Right renal pelvis (tissue), 4 donors: ENCODE measurements at places on chromosomes 1 and 21. TPM values are rescaled to one million over a fixed set of nuclear protein-coding genes. Genes with fewer than 3 reads are reported as not detected.

DNA sequence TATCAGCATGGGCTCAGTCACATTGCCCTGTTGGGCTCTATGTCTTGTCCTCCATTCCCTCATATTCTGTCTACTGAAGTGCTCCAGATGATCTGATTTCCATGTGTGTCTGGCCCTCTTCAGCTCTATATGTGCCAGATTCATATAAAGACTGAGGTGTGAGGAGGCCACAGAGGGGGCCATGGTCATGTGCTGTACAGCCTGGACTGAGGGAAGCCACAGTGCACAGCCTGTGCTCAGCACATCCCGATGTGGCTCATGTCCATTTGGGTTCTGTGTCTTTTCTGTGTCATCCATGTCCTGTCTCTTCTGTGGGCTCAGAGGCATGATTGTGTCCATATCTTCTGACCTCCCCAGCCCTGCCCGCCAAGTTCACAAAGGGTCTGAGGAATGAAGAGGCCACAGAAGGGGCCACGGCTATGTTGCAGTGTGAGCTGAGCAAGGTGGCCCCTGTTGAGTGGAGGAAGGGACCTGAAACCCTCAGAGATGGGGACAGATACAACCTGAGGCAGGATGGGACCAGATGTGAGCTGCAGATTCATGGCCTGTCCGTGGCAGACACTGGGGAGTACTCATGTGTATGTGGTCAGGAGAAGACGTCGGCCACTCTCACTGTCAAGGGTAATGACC is 97.0 kb downstream of the OBSCN start:
- no peak for DNase-seq

DNA sequence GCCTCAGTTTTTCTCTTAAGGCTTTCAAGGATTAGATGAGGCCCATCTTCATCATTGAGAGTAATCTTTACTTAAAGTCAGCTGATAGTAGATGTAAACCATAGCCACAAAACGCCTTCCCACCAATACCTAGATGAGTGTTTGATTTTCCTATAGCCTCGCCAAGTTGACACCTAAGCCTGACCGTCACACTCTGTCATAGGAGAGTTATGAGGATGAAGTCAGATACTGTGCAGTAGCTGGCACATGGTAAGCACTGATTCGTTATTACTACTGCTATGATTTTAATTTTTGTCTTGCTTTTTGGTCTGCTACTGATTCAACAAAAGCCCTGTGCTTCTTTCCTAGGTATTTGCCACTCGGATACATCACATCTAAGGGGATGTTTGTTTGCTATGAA is 395.5 kb downstream of the RPS6KC1 start:
- DNase-seq, result no peak

- no peak for DNase-seq
These were observed 21.5 kb upstream of the LEPR start for GRCh38 chr1:65399003-65399402.

DNA sequence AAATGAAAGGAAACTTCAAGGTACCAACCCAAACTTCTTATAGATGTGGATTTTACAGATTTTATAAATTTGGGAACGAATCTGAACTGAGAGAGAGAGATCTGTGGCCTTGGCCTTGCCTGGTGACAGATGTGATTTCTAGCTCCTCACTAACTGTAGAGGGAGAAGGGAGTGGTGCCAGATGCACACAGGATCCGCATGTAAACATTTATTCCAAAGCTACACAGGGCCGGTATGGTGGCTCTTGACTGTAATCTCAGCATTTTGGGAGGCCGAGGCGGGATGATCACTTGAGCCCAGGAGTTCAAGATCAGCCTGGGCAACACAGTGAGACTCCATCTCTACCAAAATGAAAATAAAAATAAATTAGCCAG is 77.1 kb downstream of the PGBD5 start:
- DNase-seq, result no peak

- no peak for DNase-seq
These were observed 178.9 kb upstream of the DPT start for GRCh38 chr1:168907786-168908348.

GRCh38 chr1:158056498-158056897 is 63.1 kb downstream of the KIRREL1 start:
- DNase-seq, result no peak

- no peak for DNase-seq
These were observed 1.0 kb upstream of the PRMT2 start for GRCh38 chr21:46634427-46634826.

Gene ATP1A4
- polyA plus RNA-seq, result 0.71 TPM
